ENCODE measurements at places on chromosomes 12 and 14.

DNA sequence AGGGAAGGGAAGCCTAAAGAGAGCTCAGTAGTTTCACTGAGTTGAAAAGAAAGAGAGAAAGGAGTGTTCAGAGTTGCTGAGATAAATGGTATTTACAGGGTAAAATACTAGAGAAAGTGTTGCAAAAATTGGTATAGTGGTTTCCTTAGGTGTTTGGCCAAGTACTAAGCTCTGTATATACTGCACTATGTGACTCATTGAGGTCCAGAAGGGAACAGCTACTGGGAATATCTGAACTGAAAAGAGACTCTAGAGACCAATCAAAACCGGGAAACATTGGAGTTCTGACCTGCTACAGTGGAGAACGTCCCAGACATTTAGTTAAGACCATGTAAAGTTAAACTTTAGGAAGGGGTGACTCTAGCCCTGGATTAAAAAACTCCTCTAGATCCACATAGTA, 42.7 kb upstream of the ALX1 start:
- no peak for DNase-seq

GRCh38 chr12:96073346-96074330, 38.3 kb upstream of the LTA4H start:
- no peak for DNase-seq

GRCh38 chr12:129848876-129849275, 54.9 kb downstream of the TMEM132D start:
- no peak for DNase-seq

GRCh38 chr14:52314595-52315354, 663 bp downstream of the PTGER2 start:
- peak; percentile 52 for DNase-seq

DNA sequence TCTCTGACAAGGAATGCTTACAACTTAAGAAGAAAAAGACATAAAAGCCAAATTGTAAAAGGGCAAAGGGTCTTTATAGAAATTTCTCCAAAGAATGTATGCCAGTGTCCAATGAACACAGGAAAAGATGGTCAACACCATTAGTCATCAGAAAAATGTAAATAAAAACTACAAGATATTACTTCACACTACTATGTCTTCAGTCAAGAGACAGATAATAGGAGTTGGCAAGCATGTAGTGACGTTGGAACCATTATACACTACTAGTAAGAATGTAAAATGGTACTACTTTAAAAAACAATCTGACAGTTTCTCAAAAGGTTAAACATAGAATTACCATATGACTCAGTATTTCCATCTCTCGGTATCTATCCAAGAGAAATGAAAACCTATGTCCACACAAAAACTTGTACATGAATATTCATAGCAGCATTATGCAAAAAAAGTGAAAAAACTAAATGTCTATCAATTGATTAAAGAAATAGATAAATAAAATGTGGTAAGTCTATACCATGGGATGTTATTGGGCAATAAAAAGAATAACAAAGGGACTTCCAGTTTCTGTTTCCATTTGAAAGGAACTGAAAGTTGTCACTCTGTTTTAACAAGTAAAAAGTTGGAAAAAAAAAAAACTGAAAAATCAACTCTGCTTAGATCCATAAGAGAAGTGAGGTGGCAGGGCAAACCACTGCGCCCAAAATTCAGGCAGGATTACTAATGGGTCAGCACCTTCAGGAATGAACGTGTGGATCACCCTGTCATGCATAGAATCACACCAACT, 69.8 kb downstream of the ALG10B start:
- DNase-seq = no peak

DNA sequence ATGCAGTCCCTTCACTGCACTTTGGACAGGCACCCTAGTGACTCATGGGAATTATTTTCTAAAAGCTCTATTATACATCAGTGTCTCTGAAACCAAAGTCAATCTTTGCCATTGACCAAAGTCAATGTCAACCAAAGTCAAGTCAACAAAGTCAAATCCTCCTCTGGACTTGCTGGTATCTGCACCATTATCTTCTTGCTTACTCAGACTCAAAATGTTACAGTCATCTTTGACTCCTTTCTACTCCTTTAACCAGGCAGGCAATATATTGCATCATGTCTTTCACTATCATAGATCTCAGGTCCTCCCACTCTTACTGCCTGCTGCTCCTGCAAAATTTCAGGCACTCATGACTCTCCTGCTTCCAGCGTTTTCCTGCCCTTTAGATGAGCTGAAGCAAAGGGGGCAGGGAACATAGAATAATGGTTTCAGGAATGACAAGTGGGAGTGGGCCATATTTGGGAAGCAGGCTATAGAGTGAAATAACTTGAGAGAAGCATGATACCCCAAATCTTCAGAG, 39.2 kb downstream of the IGF1 start:
- no peak for DNase-seq

GRCh38 chr12:85559536-85559935, 276.7 kb downstream of the RASSF9 start:
- DNase-seq = no peak

DNA sequence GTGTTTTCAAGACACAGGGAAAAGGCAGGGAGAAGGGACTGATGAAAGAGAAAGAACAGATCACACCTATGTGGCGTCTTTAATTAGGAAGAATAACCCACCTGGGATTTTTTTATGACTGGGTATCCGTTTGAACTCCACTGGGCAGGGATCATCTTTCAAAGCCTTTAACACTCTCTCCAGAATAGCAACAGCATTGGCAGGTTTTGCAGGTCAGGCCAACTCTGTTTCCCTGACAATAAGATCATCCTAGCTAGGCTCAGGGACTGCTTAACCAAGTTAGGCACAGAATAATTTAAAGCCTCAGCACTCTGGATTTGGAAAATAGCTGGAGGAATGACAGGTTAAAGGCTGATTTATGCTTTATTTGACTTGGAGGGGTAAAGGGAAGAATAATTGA, 117.6 kb downstream of the SUDS3 start:
- no peak for DNase-seq

DNA sequence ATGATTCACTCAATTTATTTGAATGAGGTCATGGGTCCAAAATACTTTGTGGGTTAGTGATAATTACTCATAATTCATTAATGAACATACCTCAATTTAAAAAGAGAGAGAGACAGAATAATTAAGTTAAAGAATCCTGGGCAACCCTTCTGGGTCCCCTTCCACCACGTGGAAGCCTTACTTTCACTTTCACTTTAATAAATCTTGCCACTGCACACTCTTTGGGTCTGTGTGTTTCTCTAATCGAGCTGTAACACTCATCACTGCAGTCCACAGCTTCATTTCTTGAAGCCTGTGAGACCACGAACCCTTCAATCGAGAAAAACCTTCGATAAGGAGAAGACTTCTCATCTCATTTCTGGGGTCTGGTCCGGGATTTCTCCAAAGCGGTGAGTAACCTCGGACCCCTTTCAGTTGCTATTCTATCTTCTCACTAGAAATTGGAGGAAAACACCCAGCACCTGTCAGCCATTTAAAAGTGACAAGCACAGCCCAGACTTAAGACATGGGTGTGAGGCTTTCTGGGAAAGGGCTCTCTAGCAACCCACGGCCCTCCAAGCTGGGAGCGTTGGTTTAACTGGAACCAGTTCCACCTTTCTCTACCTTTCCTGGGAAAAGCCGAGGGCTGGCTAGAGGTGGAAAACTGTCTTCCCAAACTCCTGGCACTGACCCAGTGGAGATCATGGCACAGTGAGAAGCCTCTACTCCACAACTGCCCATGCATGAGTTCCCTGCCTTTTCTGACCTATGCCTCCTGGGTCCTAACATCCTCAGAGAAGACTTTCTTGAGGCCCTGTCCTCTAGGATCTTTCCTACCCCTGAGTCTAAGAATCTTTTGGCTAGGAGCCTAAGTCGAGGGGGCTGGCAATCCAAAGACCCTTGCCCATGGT, 148.8 kb upstream of the ATF7IP start:
- DNase-seq = no peak

- DNase-seq = no peak
Measured at GRCh38 chr12:34016361-34016760, 5.9 kb upstream of the ALG10 start.

DNA sequence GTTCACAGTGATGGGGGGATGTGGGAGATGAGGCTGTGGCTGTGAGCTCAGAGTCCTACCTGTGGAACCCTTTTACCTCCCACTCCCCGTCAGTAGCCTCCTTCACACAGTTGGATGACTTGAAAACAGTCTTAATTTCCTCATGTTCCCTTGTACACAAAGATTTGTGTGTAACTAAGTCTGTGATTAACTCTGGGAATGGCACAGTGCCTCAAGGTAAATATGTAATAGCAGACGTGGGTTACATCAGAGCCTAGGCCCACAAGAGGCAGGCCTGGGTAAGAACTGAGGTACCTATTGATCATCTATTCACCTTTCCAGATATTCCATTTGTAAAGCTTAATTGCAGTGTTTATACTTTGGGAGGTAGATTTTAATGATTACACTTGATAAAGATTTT, 5.8 kb upstream of the IGF1 start:
- DNase-seq = no peak

- DNase-seq = peak; percentile 57
Measured at GRCh38 chr14:63478010-63478409, 65.2 kb downstream of the PPP2R5E start.

DNA sequence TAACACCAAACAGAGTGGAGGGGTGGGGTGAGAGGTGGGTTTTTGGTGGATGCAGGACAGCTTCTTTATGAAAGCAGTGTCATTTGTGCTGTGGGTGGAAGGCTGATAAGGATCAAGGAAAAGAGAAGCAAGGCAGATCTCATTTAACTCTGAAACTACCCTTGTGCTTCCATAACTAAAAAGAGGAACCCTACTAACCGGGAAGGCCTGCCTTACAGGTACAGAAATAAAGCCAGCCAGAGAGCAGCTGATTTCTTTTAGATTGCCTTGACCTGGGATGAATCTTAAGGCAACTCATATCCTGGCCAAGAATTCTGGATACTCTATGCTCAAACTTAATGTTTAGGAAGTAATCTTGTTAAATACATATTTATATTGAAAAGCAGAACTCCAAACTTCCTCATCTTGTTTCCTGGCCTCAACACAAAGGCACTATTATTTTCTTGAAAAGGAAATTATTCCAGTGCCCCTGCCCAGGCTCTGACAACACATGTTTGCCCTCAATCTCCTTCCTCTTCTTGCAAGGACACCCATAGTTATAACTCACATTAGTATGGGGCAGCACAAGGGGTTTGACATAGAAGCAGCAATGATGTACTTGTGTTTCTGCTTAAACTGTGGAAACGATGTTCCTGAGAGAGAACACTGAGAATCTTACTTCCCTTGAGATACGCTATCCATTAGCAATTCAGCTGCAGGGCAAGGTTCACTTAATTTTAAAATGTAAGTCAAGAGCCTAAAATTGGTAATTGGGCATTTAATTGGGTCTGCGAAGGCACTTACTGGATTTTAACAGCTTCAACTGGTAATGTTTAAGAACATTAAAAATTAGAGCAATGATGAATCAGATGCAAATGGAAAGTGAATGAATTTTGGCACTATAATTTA, 173.7 kb downstream of the STXBP6 start:
- no peak for DNase-seq

DNA sequence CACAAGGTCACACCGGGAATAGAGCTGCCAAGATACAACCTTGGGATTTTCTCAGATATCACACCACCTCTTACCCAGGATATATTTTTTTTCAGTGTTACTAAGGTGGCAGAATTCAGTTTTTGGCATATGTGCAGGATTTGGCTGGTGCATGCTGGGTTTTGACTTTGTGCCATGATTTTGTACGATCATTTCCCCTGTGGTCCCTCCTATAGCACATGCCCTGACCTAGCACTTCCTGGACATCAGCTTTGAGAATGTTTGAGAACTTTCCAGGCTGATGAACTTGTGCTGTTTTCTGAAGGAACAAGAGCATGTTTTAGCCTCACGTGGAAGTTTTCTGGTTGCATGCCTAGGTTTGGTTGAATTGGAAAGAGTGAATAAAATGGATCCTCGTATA, 11.0 kb upstream of the TBPL2 start:
- DNase-seq = no peak

- no peak for DNase-seq
Measured at GRCh38 chr14:32022938-32023466, 54.1 kb upstream of the ARHGAP5 start.

- no peak for DNase-seq
Measured at GRCh38 chr12:58415716-58416115, 474.3 kb downstream of the ATP23 start.

DNA sequence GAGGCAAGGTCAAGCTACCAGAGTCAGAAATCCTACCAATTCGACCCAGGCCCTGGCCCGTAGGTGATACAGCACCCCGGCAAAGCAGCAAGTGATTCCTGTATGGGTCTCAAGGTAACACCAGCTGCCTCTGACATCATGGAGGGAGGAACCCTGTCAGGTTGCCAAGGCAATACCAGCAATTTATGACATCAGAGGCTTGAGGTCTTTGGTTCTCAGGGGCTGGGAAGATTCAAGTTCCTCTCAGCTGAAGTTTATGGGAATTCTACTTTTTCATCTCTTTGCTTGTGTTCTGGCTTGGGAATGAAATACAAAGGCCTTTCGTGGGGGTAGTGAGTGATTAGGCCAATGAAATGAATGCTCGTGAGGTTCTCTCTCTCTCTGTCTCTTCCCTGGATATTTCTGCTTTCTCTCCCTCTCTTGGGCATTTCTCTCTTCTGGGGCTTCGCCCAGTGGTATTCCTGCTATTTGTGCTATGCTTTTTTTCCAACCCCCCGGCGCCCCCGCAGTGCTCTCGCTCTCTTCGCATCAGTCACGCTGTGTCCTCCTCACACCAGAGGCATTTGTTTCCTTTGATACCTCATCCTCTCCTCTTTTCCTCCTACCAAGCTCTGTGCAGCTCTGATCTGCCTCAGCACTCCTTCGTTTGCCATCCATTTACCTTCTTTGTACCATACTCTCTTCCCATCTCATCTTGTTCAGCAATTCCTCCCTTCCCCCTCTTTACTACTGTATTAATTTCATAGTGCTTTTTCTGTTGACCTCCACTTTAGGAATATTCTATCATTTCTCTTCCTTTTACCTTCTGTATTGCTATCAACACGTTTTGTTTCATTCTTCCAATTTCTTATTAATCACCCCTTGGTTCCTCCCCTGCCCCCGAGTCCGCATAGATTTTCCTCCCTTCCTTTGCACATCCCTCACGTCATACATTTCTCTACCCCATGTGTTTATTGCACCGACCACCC, 2.9 kb downstream of the ZFHX2 start:
- DNase-seq = no peak

GRCh38 chr12:126551869-126552268, 1486.6 kb downstream of the AACS start:
- no peak for DNase-seq

- DNase-seq = no peak
Measured at GRCh38 chr14:76509311-76509710, 133.4 kb downstream of the ESRRB start.

GRCh38 chr12:39627914-39628313, 8.3 kb upstream of the ABCD2 start:
- DNase-seq = no peak

DNA sequence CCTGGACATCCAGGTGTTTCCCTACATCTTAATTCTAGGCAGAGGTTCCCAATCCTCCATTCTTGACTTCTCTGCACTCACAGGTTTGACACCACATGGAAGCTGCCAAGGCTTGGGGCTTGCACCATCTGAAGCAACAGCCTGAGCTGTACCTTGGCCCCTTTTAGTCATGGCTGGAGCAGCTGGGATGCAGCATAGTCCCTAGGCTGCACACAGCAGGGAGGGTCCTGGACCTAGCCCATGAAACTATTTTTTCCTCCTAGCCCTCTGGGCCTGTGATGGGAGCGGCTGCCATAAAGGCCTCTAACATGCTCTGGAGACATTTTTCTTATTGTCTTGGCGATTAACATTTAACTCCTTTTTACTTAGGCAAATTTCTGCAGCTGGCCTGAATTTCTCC, 417.2 kb upstream of the FLRT2 start:
- DNase-seq = no peak

GRCh38 chr14:59583755-59584154, 7.1 kb upstream of the CCDC175 start:
- no peak for DNase-seq

- DNase-seq = no peak
Measured at GRCh38 chr12:53749986-53750811, 1.6 kb downstream of the CISTR start.
